ENCODE measurements at places on chromosomes 11 and 22. TPM values are rescaled to one million over a fixed set of nuclear protein-coding genes. Genes with fewer than 3 reads are reported as not detected.

DNA sequence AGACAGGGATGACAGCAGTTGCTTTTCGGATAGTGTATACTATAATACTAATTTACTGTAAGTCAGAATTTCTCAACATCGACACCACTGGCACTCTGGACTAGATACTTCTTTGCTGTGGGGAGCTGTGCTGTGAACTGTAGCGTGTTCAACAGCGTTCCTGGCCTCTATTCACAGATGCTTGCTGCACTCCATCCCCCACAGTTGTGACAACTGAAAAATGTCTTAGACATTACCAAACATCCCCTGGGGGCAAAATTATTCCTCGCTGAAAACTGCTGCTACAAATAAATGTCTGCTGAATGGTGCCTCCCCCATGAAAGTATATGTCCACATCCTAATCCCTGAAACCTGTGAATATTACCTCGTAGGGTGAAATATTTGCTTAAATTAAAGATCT is 7.5 kb upstream of the SLC15A3 start:
- DNase-seq: no peak

GRCh38 chr11:13939961-13940906 is 22.3 kb upstream of the SPON1 start:
- DNase-seq: peak; percentile 78

- DNase-seq: no peak
Measured at GRCh38 chr11:31424652-31425051, 55.0 kb downstream of the DNAJC24 start.

DNA sequence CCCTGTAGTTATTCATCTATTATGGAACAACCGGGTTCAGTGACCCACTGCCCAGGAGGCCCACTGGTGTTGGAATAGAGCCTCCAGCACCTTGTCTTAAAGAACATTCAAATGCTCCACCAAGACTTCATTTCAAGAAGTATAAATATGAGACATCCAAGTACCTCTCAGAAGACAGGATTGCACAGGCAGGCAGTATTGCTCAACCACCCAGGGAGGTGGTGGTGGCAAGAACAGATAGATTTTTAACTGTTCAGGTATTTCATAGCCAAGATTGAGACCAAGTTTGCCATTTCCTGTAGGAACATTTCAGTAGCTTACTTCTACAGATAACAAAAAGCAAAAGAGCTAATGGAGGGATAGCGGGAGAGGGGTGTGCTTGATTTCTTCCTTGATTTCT is 78.7 kb downstream of the COMMD9 start:
- DNase-seq: no peak

Gene MYO18B
- total RNA-seq: 0.05 TPM

Gene CARD18
- not detected for total RNA-seq
